ENCODE measurements at places on chromosomes 7 and 10. TPM values are rescaled to one million over a fixed set of nuclear protein-coding genes. Genes with fewer than 3 reads are reported as not detected.

The SUN3 gene
- total RNA-seq = not detected

The GNAT3 gene
- not detected for total RNA-seq

The SPDYE2 gene
- total RNA-seq = not detected

The VWDE gene
- total RNA-seq = not detected

The STAG3 gene
- total RNA-seq = not detected

The JAKMIP3 gene
- 0.49 TPM for total RNA-seq

The TMEM139 gene
- not detected for total RNA-seq

The TES gene
- total RNA-seq = 289 TPM

The NME8 gene
- total RNA-seq = not detected

The DLX6 gene
- total RNA-seq = not detected

The LRIT1 gene
- total RNA-seq = not detected

The SH3PXD2A gene
- 30.3 TPM for total RNA-seq

The TEX47 gene
- total RNA-seq = not detected

The TUBAL3 gene
- total RNA-seq = not detected

The AKR1C3 gene
- 7.2 TPM for total RNA-seq

The LRRC18 gene
- total RNA-seq = not detected

The ADARB2 gene
- total RNA-seq = 5.9 TPM

The PSPH gene
- 7.6 TPM for total RNA-seq

The MYO3A gene
- total RNA-seq = 0.33 TPM

The CHN2 gene
- total RNA-seq = 15.8 TPM

The SOSTDC1 gene
- 8.7 TPM for total RNA-seq
